A549 treated with RU486 at 1 μM for 4 hours (cell line): ENCODE measurements at places on chromosomes 11 and 22. TPM values are rescaled to one million over a fixed set of nuclear protein-coding genes. Genes with fewer than 3 reads are reported as not detected.

The C11orf97 gene
- not detected in 5 replicates for total RNA-seq

The PSMD13 gene
- 169 to 199 TPM (median 171 TPM) in 5 replicates for total RNA-seq

The OR2AT4 gene
- not detected in 5 replicates for total RNA-seq

The NNMT gene
- total RNA-seq: 194 to 222 TPM (median 206 TPM) in 5 replicates

The CCDC73 gene
- total RNA-seq: not detected in 5 replicates
